ENCODE measurements at places on chromosomes 3 and 15.

DNA sequence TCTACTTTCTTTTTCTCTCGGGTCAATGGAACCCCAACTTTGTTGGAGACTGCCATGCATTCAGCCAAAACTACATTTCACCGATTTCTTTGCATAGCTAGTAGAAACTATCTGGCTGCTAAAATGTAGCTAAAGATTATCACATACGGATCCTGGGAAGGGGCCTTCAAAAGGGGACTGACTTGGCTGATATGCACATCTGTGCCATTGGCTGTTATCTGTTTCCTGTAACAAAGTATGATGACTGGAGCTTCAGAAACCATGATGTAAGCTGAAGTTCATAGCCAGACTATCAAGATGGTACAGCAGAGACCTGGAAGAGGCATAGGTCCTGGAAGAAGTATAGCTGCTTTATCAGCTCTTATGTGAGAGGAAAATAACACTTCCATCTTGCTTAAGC, 179.1 kb downstream of the NSUN3 start:
- DNase-seq, result no peak

- no peak for DNase-seq
Measured at GRCh38 chr3:104392327-104392726, 974.4 kb upstream of the ALCAM start.

DNA sequence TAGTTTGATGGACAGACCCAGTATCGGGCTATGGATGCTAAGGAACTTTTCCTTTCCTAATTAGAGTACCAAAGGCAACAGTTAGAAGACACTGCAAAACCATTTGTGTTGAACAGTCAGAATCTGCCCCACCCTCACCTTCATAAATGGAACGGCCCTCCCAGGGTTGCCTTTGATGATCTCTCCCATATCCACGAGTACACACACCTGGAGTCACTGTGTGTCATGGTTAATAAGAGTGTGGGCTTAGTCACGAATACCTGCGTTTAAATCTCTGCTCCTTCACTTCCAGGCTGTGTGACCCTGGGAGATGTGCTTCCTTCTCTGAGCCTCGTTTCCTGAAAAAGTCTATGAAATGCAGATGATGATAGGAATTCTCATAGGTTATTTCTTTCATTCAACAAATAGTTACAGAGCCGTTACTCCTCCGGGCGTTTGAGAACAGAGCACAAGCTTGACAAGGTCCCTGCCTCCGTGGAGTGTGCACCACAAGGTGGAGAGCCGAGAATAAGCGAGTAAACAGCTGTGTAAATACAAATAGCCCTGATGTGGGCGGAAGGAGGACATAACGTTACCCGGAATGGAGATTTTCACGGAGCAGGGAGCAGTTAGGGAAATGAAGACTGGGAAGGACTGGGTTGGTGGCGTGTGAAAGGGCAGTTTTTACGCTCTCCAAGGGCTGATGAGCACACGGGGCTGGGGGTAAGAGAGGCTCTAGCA, 6.7 kb downstream of the SLC51A start:
- no peak for DNase-seq

DNA sequence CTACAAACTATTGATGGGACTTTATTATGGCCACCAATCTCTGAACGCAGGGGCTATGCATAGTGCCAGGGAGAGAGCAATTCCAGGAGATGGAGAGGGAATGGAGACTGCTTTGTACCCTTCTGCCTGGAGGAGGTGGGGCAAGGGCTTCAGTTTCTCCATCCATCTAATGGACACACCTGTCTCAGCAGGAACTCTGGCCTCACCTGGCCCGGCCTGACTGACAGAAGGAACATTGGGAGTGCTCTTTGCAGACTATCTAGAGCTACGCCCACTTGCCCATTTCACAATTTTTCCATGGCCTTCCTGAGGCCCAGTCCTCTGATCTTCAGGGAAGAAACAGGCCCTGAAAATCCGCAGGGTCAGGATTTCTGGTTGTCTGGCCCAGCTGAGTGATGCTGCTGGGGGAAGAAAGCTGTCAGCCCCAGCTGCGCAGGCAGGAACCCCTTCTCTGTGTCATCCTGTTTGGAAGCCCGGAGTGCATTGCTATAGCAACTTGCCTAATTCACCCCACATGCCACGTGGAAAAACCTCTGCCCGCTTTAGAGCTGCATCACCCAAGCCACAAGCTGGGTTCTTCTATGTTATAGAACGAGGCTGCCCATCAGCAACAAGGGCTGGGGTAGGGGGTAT, 6.4 kb downstream of the ITGA11 start:
- DNase-seq, result no peak

GRCh38 chr3:140927279-140928069, 14.2 kb upstream of the SLC25A36 start:
- no peak for DNase-seq

DNA sequence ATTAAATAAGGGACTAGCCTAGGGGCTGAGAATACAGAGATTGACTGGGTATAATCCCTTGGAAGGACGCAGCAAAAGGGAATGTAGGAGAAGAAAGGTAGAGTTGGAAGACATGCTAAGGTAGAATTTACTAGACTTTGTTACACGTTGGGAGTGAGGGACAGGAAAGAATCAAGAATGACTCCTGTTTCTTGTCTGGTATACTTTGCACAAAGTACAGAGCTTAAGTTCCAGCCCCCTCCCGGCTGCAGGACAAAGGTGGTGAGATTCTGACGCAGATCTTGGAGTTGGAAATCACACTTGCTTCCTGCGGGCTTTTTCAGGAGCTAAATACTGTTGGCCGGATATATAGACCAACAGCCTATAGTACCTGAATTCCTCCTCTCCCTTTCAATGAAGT, 895 bp downstream of the HYKK start:
- no peak for DNase-seq

DNA sequence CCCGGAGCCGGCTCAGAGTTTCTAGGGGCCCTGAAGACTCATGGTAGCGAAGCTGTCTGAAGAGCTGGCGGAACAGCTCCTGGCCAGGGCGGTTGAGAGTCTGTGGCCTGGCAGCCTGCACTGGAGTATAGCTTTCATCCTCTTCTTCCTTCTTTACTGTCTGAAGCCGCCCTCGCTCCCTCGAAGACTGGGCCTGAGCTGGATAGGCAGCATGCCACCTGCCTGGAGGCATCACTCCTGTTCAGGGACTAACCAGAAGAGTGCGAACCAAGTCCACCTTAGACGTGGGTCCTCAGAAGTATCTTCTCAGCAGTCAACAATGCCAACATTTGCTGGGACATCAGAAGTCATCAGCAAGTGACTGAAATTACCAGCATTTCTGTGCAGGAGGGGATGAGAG, 22.2 kb downstream of the ZNF445 start:
- DNase-seq, result no peak

DNA sequence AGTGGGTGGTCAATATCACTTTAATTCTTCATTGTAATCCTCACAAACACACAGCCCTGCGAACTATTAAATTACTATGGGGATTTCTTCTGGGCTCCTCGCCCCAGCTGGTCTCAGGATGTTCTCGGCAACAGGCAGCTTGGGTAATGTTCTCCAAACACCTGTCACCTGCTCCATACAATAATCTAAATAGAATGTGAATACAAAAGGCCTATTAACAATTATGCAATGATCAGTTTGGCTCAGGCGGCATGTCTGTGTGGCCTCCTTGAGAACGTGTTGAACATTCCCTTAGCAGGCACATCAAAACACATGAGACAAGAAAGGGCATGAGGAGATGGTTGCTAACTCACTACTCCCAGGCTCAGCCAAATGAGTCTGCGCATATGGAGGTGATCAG, 158.6 kb upstream of the KBTBD8 start:
- DNase-seq, result no peak

GRCh38 chr3:170751083-170751898, 118.7 kb downstream of the RPL22L1 start:
- DNase-seq, result no peak

GRCh38 chr3:160531311-160531710, 34.1 kb downstream of the KPNA4 start:
- DNase-seq, result no peak

DNA sequence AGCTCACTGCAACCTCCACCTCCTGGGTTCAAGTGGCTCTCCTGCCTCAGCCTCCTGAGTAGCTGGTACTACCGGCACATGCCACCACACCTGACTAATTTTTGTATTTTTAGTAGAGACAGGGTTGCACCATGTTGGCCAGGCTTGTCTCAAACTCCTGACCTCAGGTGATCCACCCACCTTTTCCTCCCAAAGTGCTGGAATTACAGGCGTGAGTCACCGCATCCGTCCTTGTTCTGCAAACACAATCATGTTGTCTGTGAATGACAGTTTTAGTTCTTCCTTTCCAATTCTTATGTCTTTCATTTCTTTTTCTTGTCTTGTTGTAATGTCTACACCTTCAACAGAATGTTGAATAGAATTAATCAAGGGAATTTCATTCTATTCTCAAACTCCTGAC, 16.3 kb upstream of the SMCO1 start:
- DNase-seq, result no peak

GRCh38 chr3:52328536-52329080, 12.5 kb downstream of the DNAH1 start:
- no peak for DNase-seq

- DNase-seq, result no peak
Measured at GRCh38 chr3:172225215-172225707, 185.9 kb downstream of the FNDC3B start.

DNA sequence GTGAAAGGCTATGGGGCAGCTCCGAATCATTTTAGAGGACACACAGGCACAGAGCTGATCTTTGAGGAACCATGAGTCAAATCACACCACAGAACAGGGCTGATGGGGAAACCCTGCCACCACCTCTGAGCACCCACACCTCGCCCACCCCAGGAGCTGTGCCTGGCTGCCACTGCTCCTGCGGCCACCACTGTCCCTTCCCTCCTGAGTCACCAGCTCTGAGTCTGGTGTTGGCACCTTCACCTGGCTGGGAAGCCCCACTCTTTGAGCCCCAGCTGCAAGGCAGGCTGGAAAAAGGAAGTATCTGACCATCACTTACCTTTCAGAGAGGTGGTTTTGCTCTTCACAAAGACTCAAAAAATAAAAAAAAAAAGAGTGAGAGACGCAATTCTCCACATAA, 63.6 kb upstream of the MEF2A start:
- DNase-seq, result no peak

- no peak for DNase-seq
Measured at GRCh38 chr3:165545059-165545458, 292.2 kb downstream of the BCHE start.

DNA sequence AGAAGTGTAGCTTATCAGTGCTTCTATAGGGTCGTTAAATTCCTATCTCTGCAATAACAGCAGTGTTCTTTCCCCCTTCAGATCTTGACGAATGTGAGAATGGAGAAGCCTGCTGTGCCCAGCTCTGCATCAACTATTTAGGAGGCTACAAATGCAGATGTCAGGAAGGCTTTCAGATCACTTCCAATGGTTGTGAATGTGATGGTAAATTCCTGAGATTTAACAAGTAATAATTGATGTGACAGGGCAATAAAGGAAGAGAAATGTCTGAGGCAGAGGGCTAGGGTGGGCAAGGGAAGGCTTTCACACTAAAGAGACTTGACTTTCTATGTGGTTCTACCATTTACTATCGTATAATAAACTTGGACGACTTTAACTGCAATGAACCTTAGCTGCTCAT, 711.7 kb upstream of the GOLIM4 start:
- no peak for DNase-seq

DNA sequence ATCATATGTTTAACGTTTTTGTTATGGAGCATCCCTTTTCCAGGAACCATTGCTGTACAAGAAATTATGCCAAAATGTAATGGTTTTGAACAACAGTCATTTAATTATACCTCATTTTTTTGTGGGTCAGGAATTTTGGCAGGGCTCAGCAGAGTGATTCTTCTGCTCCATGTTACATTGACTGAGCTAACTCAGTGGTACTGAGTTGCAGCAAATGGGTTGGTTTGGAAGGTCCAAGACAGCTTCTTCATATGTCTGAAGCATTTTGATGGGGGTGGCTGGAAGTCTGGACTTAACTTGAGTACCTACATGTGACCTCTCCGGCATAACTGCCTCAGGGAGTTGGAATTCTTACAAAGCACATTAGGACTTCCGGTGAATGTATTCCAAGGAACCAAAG, 26.0 kb upstream of the CMC1 start:
- DNase-seq, result no peak

GRCh38 chr15:96410175-96411055, 79.9 kb downstream of the NR2F2 start:
- no peak for DNase-seq

- no peak for DNase-seq
Measured at GRCh38 chr3:32246079-32246675, 7.7 kb downstream of the CMTM8 start.

DNA sequence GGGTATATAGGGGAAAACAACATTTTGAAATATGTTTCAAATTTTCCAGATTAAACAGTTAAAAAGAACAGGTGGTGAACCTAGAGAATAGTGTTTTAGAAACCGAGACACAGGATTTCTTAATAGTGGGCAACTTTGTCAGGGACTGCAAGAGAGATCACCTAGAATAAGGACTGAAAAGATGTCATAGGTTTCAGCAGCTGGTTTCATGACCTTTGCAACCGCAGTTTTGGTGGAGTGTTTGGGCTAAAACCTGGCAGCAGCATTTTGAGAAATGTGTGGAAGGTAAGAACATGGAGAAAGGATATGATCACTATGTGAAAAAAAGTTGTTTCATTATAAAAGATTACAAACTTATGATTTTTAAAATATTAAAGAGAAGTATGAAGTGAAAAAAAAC, 34.9 kb downstream of the PRKCI start:
- no peak for DNase-seq

DNA sequence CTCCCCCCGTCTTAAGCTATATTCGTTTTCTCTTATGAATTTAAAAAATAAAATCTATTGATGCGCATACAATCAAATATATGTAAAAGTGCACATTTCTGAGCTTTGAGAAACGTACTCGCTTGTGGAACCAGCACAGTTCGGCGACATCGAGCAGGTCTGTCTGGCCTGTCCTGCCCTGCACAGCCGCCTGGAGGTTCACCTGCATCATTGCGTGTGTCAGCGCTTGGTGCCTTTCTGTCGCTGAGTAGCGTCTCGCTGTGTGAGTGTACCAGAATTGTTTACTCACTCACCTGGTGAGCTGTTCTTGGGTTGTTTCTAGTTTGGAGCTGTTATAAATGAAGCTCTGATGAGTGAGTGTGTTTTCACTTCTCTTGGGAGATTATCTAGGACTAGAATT, 104.0 kb downstream of the VGLL4 start:
- DNase-seq, result no peak

GRCh38 chr3:150348500-150348899, 59.6 kb upstream of the TSC22D2 start:
- DNase-seq, result no peak

GRCh38 chr3:52153389-52154096, 680 bp downstream of the POC1A start:
- no peak for DNase-seq

DNA sequence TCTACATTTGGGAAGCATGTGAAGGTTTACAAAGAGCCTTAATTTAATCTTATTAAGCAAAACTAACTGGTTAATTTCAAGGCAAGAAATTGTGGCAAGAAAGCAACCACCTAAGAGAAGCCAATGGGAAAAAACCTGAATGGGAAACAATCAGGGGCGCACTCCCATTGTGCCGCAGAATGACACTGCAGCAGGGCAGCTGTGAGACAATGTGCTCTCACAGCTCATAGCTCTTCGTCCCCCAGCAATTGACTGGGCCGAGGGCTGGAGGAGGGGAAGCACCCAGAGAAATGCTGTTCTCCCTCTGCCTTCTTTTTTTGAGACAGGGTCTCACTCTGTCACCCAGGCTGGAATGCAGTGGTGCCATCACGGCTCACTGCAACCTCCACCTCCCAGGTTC, 93.3 kb upstream of the RAD18 start:
- DNase-seq, result no peak

GRCh38 chr15:39651881-39652280, 71.0 kb downstream of the THBS1 start:
- DNase-seq, result no peak

- no peak for DNase-seq
Measured at GRCh38 chr3:76040946-76041345, 255.6 kb upstream of the ZNF717 start.
